ENCODE measurements at places on chromosomes 2 and 18.

DNA sequence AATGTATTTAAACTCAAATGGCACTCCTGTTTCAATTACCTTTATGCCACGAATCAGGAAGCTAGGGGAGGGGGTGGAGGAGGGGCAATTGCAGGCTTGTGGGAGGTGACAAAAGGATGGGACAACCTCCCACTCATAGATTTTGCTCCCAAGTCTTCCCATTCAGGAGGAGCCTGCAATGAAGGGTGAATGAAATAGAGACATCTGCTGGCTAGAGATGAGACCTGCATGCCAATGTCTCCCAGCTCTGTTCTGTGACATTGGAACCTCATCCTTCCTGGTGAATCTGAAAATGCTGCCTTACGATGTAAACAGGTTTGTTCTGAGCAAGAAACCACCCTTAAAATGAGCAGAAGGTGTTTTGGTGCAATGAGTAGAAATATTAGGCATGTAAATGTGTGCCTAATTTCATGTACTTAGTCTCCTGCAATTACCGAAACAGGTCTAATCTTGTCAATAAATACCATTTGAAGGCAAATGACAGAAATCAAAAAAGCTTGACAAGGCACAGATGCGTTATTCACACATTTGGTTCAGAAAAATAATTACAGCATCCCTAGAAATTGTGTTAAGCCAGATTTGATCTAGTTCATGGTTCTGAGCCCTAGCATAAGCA lies 2.7 kb upstream of the PID1 start:
- no peak for DNase-seq

GRCh38 chr2:2519381-2519780 lies 188.3 kb upstream of the MYT1L start:
- DNase-seq, result no peak

GRCh38 chr18:49878567-49879270 lies 65.4 kb upstream of the ACAA2 start:
- DNase-seq, result no peak

DNA sequence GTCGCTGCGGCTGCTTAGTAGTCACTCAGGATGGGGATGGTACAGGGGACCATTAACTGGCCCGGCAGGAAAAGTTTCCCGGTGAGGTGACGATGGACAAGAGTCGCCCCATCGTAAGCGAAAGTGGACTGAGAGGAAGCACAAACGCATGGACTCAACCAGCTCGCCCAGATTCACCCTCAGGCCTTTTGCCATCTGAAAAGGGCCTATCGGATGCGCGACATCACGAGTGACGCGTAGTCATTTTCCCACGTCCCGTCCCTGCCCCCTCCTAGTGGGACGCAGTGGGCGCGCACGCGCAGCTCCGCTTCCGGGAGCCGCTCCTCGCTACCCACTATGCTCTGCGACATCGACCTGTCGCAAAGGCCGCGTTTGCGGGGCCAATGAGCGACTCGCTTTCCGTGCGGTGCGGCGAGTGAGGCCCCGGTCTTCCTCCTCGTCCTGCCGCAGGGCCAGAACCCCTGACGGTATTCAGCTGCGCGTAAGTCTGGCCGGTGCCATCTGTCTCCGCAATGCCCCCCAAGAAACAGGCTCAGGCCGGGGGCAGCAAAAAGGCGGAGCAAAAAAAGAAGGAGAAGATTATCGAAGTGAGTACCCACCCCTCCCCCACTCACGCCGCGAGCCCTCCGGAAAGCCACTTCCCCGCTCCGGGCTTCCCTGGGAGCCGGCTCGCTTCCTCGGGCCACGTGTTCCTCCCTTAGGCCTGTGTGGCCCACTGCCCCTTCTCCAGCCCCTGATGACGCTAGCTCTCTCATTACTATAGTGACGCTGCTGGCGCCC lies at the start of gene ZC3H15:
TSS of gene ZC3H15 (plus strand) at position 390 of the 780 bp plus-strand sequence. CDS start at position 513, 123 bp downstream.
- peak; percentile 97 for DNase-seq

DNA sequence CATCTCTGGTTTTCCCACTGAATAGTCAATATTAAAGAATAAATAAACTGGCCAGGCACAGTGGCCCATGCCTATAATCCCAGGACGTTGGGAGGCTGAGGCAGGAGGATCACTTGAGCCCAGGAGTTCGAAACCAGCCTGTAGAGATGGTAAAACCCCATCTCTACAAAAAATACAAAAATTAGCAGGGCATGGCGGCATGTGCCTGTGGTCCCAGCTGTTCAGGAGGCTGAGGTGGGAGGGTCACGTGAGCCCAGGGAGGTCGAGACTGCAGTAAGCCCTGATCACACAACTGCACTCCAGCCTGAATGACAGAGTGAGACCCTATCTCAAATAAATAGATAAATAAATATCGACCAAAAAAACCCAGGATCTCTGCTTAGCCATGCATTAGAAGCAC lies 50.2 kb upstream of the BIN1 start:
- no peak for DNase-seq

Data from stimulated activated CD4-positive, alpha-beta T cell treated with anti-CD3 and anti-CD28 coated beads, Interleukin-1b, Interleukin-23, amount 100 ng/mL, for 48 hours (primary cell).